ENCODE measurements at places on chromosomes 7 and 10.
A peak's percentile ranks its signal among the peaks of the same experiment; 100 is the strongest.

DNA sequence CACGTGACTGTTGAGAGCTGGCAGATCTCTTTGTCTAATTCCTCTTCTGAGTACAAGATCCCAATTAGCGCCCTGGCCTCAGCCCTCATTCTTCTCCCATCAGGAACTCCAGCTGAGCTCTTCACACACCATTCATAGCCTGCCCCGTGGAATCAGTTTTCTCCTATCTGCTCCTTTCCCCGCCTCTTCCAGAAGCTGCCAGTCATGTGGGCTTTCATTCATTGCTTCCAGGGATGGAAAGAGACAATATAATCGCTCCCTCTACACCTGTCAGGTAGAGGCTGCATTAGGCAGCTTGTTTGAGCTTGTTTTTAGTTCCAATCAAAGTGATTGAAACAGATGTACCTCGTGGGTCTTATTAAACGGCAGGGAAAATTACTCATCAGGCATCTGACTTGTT is 515.8 kb downstream of the TYW1 start:
- DNase-seq: no peak

- DNase-seq: no peak
These were observed 138.4 kb downstream of the BICC1 start for GRCh38 chr10:58651040-58651439.

DNA sequence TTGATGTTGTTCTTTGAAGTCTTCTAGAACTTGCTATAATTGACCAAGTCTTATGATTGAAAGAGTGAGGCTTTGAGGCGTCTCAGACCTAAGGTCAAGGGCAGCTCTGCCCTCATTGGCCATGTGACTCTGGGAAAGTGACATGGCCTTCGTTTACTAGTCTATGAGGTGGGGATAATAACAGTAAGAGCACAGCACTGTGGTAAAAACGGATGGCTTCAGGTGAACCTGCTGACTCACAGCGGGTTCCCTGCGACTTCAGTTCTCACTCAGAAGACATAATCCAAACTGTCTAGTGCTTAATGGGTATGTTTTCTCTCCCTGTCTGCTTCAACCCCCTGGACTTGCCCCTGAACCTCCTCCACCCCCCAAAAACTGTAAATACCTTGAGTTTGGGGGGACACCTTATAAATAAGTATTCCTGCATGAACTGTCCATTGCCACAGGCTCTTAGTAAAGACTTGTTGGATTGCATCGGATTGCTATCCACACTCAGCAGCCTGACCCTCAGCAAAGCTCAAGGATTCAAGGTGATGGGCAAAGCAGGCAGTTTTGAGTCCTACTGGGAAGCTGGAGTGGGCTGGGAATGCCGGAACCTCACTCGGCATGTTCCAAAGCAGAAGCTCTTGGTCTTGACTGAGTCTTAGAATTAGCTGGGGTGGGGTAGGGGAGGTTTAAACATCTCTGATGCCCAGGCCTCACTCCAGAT is 304.6 kb downstream of the KLF6 start:
- no peak for DNase-seq

DNA sequence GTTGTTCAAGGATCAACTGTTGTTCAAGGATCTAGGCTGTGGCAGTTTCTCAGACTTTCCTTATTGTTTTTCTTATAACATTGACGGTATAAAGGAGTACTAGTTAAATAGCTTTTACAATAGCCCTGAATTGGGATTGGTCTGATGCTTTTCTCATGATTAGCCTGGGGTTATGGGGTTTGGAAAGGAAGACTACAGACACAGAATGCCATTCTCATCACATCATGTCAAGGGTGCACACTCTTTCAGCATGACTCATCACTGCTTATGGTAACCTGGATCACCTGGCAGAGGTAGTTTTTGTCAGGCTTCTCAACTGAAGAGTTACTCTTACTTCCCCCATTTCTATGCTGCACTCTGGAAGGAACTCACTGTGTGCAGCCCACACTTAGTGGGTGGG is 194.2 kb upstream of the NPSR1 start:
- no peak for DNase-seq

DNA sequence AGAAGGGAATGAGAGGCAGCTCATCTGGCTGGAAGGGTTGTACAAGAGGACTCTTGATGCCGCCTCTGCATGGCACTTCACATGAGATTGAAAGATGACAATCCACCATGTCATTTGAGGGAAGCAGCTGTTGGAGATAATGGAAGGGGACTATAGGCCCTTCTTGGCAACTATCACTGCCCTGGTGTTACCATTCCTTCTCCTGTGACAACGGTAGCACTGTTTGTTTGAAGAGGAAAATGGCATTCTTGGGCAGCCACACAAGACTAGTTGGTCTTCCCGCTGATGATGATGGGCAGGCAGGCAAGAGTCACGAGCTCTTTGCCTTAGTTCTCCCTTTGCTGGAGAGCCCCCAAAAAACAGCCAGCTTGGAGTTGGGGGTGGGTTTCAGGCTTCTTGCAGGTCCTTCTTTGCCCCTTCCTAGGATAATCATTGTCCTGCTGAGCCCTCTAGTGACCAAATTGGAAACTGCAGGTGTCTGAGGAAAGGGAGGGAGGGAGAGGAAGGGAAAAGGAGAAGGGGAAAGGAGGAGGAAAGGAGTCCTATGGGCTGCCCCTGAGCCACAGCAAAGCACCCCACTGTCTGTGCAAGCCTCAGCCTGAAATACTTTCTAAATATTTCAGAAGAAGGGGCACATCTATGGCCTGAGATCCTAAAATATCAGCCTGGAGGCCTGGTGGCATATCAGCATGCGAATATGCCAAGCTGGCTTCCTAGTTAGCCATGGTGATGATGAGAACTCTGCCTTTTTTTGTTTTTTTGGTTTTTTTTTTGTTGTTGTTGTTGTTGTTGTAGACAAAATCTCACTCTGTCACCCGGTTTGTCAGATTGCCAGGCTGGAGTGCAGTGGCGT is 165.6 kb upstream of the KMT2E start:
- DNase-seq: peak; percentile 13
